Stimulated activated CD8-positive, alpha-beta memory T cell treated with anti-CD3 and anti-CD28 coated beads, Interleukin-7, amount 100 ng/mL, for 48 hours (primary cell): ENCODE measurements at places on chromosomes 2 and 18.

DNA sequence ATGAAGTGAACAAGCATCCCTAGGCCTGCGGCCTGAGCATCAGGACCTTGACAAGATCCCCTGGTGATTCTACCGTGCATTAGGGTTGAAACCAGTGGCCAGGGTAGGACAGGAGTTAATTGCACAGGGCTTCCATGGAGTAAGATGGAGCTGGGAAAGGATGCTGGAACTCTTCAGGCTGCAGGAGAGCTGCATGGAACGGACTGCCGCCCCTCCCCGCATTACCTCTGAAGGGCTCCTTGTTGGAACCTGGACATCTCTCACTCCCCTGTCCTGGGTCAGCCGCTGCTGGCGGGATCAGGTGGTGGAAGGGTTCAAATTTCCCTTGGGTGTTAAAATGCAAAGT, 156.6 kb upstream of the ID2 start:
- DNase-seq = no peak

- no peak for DNase-seq
These were observed at the start of gene MYO5B for GRCh38 chr18:50194631-50195532. Gene MYO5B, minus strand, starts transcription at chr18:50195147. Its CDS starts 354 bp downstream, at chr18:50194793.

- no peak for DNase-seq
These were observed 73.3 kb downstream of the ZNF385B start for GRCh38 chr2:179788104-179788503.

GRCh38 chr2:235135990-235136561, 184.3 kb downstream of the SH3BP4 start:
- no peak for DNase-seq

GRCh38 chr2:8822218-8822617, 15.2 kb downstream of the KIDINS220 start:
- no peak for DNase-seq

DNA sequence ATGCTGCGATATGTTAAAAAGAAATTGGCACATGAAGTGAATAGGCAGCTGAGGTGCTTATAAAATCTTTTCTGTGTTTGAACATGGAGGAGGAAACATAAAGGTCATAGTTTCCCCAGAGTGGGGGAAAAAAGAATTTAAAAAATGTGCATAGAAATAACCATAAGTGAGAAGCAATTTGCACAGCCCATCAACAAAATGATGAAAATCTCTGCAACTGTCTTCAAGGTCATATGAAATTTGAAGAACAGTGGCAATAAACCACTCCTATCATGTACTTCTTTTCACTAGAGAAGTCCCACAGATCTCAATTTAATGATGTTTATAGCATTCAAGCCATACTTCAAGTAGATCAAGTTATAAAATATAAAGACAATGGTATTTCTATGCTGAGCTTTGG, 46.7 kb upstream of the ZNF804A start:
- no peak for DNase-seq

GRCh38 chr2:121595012-121595891, 54.0 kb downstream of the CLASP1 start:
- no peak for DNase-seq

GRCh38 chr2:47497843-47498460, 95.0 kb downstream of the MSH2 start:
- DNase-seq = no peak

GRCh38 chr2:61193670-61194561, 31.9 kb downstream of the C2orf74 start:
- no peak for DNase-seq

GRCh38 chr18:48446582-48447225, 37.5 kb upstream of the ZBTB7C start:
- peak; percentile 45 for DNase-seq

- no peak for DNase-seq
These were observed 44.1 kb downstream of the ANKRD44 start for GRCh38 chr2:197266477-197266876.

DNA sequence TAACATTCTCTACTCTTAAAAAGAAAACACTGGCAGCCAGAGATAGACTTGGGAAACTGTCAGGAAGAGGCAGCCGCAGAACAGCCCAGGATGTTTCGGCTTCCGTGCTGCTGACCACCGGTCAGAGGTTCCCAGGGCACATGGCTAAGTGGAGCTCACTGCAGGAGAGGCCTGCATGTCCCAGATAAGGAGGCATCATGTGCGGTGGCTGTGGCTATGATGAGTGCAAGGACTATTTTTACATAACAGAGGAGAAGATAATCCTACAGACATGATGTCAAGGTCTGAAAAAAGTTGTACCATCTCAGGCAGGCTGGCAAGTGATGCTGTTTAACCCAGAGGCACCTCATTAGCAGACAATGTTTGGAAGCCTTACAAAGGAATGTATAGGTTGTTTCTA, 252.3 kb downstream of the CYRIA start:
- DNase-seq = no peak

DNA sequence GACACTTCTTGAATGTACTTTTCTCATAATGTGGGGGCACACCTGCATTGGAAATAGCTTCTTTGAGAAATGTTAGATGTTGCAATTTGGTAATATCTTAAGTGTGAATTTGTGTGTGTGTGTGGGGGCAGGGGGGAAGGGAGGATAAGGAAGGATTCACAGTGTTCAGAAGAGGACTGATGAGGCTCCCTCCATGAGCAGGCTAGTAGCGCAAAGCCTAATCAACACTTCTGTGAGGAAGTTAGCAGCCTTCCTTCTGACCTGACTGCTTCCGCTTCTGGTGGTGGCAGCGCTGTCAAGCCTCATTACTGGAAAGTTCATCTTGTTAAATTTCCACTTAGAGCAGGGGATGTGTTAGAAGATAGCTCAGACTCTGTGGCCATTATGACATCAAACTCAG, 295.4 kb upstream of the SPRED2 start:
- no peak for DNase-seq

DNA sequence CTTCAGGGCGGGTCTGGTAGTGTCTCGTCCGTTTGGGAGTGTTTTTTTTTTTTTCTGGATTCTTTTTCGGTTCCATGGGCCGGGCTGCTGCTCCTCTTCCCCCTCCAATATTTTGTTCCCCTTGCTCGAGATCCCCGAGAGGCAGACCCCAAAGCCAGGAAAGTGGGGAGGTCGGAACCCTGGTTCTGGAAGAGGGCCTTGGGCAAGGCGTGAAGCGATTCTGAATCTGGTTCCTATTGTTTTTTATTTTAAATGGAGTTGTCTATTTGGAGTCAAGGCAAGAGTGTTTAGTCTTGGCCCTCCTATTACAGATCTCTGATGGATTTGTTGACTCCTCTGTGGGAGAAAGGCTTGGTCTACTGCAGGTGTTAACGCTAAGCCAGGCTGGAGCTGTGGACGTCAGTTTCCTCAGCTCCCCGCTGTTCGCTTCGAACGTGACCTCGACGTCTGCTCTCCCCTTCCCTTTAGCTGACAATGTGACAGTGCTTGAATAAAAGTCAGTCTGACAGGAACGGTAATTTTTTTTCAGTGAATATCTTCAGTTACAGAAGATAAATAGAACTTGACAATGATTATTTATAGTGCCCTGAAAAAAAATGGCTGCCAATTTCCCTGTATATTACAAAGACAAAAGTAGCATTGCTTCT, 683 bp upstream of the DNAJC27 start:
- peak; percentile 23 for DNase-seq

DNA sequence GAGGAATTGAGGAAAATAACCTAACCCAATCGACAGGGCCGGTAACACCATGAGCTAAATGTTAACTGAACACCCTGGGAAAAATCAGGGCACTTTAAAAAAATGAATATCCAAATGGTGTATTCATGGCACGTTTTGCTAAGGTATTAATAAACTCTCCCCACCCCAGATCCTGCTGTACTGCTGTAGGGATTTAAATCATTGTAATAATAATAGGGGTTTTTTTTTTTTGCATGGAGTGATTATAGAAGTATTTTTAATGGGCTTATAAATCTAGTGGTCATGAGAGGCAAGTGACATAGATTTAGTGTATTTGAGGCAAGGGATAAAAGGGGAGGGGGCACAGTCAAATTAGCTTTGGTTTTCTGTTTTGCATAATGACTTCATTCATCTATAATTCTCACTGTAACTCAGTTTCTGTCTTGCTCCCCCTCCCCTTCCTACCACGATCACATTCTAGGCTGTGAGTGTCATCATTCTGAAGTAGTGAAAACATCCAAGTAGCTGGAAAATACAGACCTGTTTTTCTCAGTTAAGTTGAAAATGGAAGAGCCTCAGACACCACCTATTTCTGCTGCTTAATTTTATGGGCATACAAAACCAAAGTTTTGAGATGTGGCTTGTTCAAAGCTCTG, 18.2 kb upstream of the MGAT5 start:
- no peak for DNase-seq

GRCh38 chr2:9249020-9249800, 42.6 kb downstream of the ASAP2 start:
- DNase-seq = no peak

- DNase-seq = no peak
These were observed 557.6 kb upstream of the FANCL start for GRCh38 chr2:58798676-58799208.

DNA sequence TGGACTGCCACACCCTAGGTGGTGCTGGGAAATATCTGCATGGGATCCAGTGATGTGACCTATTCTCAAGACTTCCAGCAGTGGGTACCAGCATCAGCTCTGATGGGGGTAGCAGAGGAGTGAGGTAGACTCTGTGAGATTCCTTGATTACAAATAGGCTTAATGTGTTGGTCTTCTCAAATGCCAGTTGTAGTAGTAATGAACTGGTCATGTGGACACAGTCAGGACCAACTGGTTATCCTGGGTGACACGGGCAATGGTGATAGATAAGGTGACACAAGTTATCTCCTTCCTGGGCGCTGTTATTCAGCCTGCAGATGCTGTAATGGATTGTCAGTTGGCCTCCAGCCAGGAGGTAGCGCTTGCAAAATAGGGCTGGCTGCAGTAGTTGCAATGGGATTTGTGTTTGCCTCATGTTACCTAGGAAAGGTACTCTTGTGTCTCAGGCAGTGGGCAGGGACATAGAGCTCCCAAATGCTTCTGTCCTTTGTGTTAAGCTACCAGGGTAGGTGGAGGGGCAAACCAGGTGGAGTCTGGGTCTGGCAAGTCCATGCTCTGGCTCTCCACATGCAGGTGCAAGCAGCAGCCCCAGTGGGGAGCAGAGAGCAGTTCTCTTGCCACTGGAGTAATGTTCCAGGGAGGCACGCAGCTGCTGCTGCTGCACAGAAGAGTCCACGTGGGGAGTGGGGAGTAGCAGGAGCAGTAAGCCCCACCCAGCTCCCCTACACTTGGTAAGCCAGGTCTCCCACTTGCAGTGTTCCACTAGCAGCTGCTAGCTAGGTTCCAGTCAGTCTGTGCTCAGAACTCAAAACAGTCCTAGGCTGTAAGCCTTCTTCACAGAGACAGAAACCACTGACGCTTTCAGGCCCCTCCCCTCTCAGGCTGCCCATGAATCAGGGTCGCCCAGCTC, 505.4 kb upstream of the DDX18 start:
- DNase-seq = no peak

DNA sequence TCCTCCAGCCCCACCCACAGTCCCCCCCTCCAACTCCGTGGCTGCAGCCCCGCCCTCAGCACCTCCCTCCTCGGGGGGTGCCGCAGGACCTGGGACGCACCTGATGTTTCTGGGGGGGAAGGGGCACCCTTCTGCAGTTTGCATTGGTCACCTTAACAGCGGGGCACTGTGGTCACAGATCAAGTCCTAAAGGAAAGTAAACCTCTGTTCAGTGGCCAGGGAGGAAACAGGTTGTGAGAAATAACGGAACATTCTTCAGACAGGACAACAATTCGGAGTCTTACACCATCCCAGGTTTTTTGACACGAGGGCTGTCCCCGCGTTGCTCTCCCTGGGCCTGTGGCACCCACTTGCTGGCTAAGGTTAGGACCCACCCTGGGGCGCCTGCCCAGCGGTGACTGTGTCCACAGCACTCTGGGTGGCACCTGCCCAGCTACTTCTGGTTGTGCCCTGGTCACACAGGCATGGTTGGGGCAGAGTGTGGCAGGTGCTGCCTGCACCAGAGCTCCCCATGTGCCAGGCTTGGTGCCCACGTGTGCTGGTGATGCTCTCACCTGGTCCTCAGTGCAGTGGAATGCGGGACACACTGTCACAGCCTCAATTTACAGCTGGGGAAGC, 93.5 kb upstream of the OTOS start:
- DNase-seq = no peak

- DNase-seq = peak; percentile 78
These were observed at the start of gene SNRNP200 for GRCh38 chr2:96305091-96305978. Gene SNRNP200, minus strand, starts transcription at chr2:96305546. Its CDS starts 109 bp downstream, at chr2:96305437.

- no peak for DNase-seq
These were observed 209.1 kb downstream of the TNS1 start for GRCh38 chr2:217793566-217794132.

DNA sequence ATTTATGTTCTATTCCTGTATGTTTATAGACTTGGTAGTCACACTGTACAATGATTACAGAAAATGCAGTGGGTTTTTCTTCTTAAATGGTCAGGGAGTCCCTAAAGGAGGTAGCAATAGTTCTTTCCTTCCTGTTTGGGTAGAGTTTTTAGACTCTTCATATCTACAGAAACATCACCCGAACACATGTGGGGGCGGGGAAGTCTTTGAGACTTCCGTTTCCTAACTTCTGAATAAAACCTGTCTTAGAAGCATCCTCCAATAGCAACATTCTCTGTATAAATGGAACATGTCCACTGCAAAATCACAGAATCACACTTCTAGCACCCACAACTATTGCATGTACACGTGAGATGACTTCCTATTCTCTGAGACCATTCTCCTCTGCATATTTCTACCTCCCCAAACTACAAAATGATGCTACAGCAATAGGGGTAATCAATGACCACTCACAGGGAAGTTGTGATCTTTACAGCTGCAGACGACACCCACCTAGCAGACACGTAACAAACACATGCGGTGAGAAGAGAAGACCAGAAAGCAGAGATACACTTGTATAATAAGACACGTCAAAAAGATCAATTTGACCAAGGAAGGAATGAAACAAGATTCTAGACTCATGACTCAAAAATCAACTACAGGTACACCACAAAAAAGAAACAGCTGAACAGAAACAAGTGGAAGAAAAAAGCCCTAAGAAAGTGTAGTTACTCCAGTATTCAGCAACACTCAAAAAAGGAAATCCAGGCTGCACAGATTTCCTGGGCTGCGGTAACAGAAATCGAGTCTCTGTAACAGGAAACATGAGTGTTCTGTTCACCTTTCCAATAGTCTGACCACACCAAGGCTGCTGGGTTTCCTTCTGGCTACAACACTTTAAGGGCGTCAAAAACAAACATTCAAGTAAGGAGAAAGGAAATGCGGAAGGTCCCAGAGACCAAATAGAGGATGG, 120.4 kb downstream of the ZNF516 start:
- peak; percentile 53 for DNase-seq

GRCh38 chr2:234564699-234565098, 67.8 kb upstream of the ARL4C start:
- DNase-seq = no peak

GRCh38 chr18:56984731-56985130, 162.2 kb upstream of the BOD1L2 start:
- no peak for DNase-seq

- no peak for DNase-seq
These were observed 383.6 kb upstream of the SMIM21 start for GRCh38 chr18:75810961-75811551.

- no peak for DNase-seq
These were observed 354.6 kb downstream of the FSIP2 start for GRCh38 chr2:186093174-186093573.
